ENCODE measurements at places on chromosomes 2 and 18.

DNA sequence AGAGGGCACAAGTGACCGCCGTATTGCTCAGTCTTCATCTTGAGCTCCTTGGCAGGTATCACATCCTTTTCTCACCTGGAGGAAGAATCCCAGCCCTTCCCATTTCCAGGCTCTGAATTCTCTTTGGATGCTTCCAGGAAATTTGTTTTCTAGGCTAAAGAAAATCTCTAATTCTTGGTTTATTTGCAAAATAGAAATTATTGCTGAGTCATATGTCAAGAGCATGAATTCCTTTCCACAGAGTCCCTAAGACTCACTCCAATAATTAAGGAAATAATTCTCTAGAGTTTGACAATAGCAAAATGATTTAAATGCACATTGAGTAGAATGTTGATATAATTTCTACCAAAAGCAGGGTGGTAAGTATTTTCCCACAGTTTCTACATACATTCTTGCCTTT lies 16.3 kb upstream of the CCDC68 start:
- DNase-seq: no peak

DNA sequence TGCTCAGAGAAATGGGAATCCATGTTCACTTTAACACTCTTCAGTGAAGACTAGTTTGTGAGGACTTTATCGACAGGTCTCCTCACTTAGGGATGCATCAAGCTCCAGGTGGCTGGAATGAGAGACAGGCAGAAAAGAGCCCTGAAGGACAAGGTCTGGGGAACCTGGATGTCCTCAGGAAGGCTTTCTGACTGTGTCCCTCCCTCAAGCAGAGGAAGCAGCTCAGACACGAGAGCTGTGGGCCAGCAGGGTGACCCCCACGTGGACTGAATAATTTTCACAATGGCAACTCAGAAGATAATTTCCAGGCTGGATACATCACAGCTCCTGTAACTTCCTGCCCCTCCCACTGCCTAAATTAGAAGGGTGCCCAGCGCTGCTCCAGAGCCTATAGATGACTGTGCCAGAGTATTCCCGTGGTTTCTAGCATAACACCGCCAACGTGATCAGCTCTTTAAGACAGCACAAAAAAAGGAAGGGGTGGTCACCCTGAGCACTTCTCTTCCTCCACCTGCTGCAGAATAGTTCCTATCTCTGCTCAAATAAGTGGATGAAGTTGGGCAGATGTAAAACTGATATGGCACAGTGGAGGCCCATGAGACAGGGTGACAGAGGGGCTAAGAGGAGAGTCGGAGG lies 25.7 kb upstream of the NCK2 start:
- peak; percentile 30 for DNase-seq

- no peak for DNase-seq
Observed at GRCh38 chr2:64631771-64632170, 21.9 kb downstream of the SERTAD2 start.

DNA sequence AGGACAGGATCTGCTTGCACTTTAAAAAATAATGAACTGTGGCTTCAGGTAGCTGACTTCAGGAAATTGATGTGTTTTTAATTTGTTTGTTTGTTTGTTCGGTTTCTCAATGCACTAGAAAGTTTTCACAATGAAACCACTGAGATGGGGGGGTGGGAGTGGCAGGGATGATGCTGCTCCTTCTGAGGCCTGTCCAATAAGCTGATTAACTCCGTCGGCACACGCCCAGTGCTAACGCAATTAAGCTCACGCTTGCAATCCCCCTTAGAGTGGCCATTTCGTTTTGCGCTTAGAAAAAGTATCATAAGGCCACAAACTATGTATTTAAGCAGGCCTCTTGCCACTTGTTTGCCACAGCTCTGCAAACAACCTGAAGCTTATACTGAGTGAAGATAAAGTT lies 12.5 kb upstream of the GPR39 start:
- DNase-seq: no peak

- DNase-seq: no peak
Observed at GRCh38 chr2:119206201-119206600, 17.4 kb upstream of the STEAP3 start.

- DNase-seq: no peak
Observed at GRCh38 chr2:10830203-10830602, 17.6 kb upstream of the PDIA6 start.

- DNase-seq: no peak
Observed at GRCh38 chr2:53802617-53803151, 15.8 kb downstream of the ERLEC1 start.

- no peak for DNase-seq
Observed at GRCh38 chr2:88753833-88754584, 62.5 kb downstream of the RPIA start.

DNA sequence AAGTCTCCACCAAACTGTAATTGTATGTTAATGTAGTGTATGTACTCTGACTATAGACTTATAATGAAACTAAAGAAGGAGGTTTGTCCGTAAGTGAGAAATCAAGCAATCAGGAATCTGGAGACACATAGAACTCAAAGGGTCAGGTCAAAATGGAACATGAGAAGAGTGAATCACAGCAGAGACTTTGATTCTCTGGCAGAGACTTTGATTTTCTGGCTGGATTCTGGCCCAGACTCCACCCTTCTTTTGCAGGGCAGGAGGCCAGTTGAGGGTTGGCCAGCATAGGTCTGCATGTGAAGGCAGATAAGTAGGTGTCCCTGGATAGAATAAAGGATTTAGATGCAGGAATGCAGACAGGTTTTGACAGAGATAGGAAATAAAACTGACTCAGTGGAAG lies 11.0 kb upstream of the NCKAP5 start:
- no peak for DNase-seq

DNA sequence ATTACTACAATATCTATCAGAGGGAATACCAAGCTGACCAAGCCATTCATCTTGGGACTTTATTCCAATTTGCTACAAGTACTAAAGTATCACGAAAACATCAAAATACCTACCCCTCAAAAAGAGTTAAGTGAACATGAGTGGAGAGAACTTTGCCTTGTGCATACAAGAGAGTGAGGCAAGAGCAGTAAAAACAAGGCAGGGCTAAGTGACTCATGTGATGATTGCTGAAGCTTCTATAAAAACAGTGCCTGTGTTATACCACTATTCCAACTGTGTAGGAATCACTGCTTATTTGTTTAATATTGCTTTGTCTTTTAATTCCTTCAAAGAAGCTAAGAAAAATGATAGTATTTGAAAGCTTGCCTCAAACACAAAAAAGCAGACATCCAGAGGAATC lies 61.2 kb downstream of the FARSB start:
- peak; percentile 18 for DNase-seq

GRCh38 chr2:105486762-105487141 lies 87.9 kb upstream of the FHL2 start:
- DNase-seq: no peak

- DNase-seq: peak; percentile 21
Observed at GRCh38 chr2:73839653-73840411, 11.1 kb downstream of the STAMBP start.

DNA sequence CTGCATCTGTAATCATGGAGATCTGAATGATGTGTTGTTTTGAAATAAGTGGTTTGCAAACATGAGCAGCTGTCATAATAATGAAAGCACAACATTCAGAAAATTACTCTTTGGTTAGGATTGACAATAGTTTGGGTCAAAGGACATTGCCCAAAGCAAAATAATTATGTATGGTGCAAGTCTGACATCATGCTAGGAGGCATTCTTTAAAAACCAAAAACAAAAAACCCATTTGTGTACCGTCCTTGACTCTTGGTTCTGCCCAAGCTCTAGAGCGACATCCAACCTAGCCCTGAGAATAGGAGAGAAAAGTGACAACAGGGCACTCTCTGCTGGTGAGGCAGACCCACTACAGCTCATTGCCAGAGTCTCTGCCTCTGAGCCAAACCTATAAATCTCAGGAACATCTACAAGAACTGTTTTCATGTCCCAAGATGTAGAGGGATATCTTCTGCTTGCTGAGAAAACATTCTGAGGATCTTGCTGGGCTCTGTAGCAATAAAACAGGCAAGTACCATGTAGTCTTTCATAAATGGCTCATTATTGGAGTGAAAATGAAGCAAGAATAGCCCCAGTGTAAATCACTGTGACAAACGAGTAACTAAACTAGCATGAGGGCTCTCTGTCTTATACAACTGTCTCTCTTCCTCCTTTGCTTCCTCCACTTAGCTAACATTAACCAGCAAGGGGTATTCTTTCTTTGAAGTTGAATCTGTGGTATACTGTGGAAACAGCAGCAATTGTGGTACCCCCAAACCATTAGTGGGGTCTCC lies 266.8 kb upstream of the CXCR4 start:
- DNase-seq: peak; percentile 81

- no peak for DNase-seq
Observed at GRCh38 chr2:230658877-230659652, 53.6 kb upstream of the CAB39 start.

GRCh38 chr2:24026233-24026632 lies 16.3 kb downstream of the MFSD2B start:
- DNase-seq: no peak

- DNase-seq: no peak
Observed at GRCh38 chr18:78913395-78913794, 66.2 kb upstream of the SALL3 start.

GRCh38 chr2:142131010-142131669 lies at the start of gene LRP1B:
Gene LRP1B, minus strand, starts transcription at chr2:142131016. Its CDS starts 287 bp downstream, at chr2:142130729.
- DNase-seq: peak; percentile 69

- no peak for DNase-seq
Observed at GRCh38 chr2:140173790-140174189, 1393.6 kb upstream of the NXPH2 start.

- DNase-seq: no peak
Observed at GRCh38 chr2:165219481-165219880, 15.6 kb upstream of the SCN3A start.

DNA sequence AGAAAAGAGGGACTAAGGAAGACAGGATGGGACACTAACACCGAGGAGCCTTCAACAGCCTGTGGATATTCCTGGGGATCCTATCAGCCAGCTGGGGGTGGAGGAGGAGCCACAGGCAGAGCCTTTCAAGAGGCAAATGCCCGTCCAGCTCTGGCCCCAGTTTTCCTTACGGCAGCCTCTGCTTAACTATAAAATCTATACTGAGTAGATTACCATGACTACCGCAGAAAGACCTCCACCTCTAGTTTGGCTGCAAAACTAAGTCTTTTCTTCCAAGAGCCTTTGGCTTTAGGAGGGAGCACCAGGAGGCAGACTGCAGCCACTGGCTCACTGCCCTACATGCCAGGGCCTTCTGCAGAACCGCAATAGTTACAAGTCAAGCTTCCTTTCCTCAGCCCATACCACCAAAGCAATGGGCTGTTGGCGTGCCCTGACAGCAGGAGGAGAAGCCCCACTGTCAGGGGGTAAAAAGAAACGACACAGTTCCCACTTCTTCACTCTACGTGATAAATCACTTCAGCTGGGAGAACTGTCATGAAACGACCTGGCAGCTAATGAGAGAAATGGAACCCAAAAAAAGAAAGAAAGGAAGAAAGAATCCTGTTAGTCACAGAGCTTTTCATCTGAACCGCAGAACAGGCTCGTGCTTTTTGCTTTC lies 25.1 kb upstream of the CREB1 start:
- DNase-seq: peak; percentile 60

DNA sequence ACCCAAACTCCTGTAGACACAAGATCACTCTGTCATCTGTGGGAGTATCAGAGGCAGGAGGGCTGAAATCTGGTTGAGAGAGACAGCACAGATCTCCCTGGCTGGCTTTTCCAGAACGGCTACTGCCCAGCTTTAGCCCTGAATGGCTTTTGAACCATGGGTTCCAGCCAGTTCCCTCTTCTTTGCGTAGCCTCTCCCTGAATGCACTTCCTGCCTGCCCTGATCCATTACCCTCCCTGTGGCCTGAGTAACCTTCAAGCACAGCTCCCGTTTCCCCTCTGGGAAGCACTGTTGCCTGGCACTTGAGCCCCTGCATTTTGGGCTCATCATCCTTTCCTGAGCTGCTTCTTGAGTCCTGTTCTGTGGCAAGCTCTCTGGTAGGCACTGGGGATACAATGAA lies 68.8 kb downstream of the ASAP2 start:
- no peak for DNase-seq

GRCh38 chr2:159616286-159616701 lies at the start of gene BAZ2B:
Gene BAZ2B, minus strand, starts transcription at chr2:159616548. Its CDS starts 137,829 bp downstream, at chr2:159478719.
- DNase-seq: peak; percentile 88

DNA sequence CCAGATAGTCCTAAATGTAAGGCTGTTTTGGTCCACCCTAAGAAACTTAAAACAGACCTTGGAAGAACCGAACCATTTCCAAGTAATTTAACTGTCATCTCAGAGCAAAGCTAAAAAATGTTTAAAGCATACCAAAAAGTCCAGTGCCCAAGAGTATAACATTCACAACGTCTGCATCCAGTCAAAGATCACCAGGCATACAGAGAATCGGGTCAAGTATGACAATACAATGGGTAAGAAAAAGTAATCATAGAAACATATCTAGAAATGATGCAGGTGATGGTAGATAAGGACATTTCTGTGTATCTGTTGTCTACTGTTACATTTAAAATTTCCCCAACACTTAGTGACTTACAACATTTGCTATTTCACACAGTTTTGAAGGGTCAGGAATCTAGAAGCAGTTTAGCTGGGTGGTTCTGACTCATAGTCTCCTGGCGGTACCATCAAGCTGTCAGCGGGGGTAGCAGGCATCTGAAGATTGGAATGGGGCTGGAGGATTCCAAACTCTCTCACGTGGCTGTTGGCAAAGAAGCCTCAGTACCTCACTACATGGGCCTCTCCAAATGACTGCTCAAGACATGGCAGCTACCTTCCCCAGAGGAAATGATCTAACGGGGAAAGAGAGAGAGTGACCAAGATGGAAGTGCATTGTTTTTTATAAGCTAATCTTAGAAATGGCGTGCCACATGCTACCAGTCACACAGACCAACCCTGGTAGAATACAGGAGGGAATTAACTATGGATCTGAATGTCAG lies 36.6 kb upstream of the DYNC2LI1 start:
- DNase-seq: no peak

GRCh38 chr2:185215497-185215896 lies 523.1 kb upstream of the FSIP2 start:
- DNase-seq: no peak

DNA sequence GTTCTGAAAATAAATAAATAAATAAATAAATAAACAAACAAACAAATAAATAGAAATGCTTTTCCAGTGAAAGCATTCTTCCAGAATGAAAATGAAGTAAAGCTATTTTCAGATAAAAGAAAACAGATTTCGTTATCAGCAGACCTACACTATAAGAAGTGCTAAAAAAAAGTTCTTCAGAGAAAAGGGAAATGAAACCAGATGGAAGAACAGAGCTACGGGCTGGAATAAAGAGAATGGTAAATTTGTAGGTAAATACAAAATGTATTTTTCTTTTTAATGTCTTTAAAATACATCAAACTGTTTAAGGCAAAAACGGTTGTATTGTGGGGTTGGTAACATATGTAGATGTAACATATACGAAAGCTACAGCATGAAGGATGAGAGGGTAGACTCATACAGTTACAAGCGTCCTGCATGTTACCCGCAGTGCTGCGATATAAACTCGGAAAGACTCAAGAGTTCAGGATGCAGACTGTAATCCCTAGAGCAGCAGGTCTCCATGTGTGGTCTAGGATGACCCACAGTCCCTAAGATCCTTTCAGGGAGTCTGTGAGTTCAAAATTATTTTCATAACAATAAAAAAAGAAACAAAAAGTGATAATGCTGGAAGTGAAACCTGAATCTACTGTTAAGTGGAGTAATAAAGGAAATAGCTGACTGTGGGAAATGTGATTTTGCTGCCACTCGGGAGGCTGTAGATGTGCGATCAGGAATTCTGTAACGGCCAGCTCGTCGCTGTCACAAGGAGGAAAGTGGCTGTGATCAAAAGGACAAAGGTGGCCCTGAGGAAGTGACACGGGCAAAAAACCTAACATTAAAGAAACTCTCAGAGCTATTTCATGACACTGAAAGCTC lies 5.3 kb upstream of the RAB12 start:
- no peak for DNase-seq
